Stimulated activated CD4-positive, alpha-beta T cell treated with anti-CD3 and anti-CD28 coated beads, Interleukin-1b, Interleukin-23, amount 100 ng/mL, for 24 hours (primary cell): ENCODE measurements at places on chromosomes 1 and 21.

- no peak for DNase-seq
Measured at GRCh38 chr1:232954594-232955365, 4.4 kb downstream of the NTPCR start.

DNA sequence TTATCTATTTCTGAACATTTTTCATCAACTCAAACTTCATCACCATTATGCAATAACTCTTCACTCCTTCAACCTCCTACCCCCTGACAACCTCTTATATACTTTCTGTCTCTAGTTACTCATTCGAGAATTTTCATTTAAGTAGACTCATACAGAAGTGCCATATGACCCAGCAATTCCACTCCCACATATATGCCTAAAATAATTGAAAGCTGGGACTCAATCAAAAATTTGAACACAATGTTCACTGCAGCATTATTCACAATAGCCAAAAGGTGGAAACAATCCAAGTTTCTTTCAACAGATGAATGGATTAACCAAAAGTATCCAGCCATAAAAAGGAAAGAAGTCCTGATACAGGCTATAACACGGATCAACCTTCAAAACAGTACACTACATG is 24.1 kb downstream of the COL11A1 start:
- no peak for DNase-seq

DNA sequence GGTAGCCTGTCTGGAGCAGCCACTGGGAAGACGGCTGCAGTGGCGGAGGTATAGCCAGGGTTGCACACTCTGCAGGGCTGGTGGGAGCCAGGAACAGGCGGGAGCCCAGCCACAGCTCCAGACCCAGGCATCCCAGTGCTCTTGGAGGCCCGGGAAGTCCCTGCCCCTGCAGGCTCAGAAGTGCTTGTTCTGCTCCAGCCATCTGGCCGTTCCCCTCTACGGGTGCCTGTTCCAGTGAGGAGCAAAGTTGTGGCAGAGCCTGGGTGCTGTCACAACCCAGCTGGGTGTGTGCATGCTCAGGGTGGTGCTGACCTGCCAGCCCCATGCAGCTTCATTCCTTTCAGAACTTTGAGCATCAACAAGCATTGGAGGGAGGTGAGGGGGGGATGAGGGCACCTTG is 31.7 kb upstream of the BACE2 start:
- DNase-seq: no peak

GRCh38 chr1:29900104-29900679 is 663.9 kb downstream of the PTPRU start:
- no peak for DNase-seq

DNA sequence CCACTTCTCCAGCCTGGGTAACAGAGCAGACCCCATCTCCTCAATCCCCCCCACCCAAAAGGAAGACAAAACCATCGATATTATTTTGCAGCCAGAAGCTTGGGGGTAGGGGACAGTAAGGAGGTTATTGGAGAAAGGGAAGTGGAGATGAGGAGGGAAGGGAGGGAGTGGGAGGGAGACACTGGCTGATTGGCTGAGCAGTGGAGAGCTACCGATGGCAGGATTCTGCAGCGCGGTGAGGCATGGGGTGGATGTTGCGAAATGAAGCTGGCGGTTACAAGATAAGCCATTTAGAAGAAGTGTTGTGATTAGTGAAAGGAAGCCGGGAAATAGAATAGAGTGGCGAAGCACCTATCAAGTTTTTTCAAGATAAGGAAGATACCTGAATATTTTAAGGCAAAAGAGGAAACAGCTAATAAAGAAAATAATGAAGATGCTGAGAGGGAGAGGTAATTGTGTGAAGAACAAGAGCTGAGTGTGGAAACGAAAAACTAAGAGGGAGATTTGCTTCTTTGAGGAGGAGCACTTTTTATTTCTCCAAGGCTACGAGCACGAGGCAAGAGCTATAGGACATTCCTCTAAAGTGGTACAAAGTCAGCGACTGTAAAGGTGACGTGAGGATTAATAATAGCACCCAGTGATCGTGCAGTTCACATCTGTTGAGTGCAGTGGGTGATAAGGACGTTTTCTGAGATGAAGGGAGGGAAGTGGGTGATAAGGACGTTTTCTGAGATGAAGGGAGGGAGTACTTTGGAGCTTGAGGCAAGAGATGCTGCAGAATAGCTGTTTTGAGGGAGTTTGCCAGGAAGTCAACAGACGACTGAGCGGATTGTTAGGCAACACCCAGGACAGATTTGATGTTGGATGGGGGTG is 103.2 kb upstream of the KIF26B start:
- no peak for DNase-seq

GRCh38 chr1:222785529-222785928 is 29.3 kb upstream of the DISP1 start:
- no peak for DNase-seq

DNA sequence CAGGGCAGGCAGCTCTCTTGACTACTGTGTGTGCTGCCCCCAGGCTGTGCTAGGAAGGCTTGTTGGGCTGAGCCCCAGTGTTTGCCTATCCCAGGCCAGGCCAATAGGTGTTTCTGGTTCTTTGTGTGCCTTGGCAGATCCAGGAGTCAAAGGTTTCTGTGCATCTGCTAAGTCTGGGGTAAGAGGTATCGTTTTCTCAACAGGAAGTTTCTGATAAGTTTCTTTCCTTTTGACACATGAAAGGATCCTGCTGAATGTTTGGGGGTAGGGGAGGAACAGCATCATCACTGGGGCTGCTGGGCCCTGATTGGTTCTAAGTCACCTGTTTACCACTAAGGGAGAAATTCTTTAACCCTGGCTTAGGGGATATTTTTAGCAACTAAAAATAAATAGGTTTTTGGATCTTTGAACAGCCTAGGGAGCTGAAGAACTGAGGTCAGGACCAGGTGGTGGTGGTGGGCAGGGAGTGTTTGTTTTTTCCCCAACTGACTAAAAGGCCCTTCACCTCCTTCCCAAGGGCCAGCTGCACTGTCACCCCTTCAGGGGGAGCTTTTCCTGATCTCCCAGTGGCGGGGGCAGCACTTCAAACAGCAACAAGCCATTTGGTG is 85.1 kb downstream of the KCNN3 start:
- DNase-seq: no peak

- no peak for DNase-seq
Measured at GRCh38 chr1:101112051-101112780, 86.6 kb upstream of the DPH5 start.

DNA sequence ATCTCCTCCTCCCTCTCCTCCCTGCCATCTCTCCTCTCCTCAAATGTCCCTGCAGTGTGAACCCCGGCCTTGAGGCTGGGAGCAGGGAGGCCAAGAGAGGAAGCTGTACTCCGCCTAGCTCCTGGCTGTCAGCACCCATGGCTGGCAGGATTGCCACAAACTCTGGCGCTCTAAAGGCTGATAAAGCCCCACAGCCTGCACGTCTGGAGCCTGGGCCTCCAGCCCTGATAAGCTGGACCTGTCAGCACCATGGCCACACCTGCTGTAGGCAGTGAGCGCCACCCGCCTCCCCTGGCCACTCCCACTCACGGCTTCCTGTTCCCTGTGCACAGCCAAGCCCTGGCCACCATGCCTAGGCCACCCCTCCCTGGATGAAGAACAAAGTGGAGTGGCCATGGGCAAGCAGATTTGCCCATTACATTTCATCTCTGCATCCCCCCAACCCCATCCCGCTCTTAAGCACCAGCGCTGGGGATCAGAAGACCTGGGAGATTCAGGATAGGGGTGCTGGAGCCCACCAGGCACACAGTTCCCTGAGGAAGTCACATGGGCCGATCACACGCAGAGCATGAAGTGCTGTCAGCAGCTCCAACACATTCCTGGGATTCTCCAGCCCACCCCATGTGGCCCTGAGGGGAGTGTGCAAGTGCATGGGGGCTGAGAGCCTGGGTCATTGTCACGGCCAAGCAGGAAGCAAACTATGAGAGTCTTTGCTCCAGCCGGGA is 24.2 kb upstream of the NPPB start:
- DNase-seq: no peak

GRCh38 chr1:234624724-234625117 is 14.7 kb upstream of the IRF2BP2 start:
- DNase-seq: no peak

DNA sequence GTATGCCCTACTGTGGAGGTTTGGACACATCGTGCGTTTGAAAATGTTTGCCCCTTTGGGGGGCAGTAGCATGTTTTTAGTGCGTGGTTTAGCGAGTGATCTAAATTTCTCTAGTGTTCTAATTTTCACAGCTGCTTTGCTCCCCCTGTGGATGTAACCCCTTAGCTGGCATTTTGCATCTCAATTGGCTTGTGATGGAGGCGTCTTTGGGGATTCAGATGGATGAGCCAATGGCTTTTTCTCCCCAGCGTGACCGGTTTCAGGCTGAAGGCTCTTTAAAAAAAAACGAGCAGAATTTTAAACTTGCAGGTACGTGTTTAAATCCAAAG is 836 bp downstream of the CDC7 start:
- no peak for DNase-seq

DNA sequence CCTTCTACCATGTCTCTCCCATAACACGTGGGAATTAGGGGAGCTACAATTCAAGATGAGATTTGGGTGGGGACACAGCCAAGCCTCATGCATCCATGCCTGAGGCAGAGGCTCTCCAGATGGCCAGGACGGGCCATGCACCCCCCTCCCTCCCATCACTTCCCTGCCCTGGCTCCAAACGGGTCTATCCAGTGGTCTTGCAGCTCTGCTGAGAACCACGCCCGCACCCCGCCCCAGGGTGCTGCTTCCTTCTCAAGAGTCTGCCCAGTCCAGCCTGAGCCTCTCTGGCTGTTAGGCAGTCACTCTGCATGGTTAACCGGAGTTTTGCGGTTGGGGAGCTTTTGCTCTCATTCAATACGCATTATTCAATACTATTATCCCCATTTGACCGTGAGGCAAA is 131.5 kb upstream of the TMEM51 start:
- no peak for DNase-seq
